ENCODE measurements at places on chromosomes 11 and 22.
A peak's percentile ranks its signal among the peaks of the same experiment; 100 is the strongest.

DNA sequence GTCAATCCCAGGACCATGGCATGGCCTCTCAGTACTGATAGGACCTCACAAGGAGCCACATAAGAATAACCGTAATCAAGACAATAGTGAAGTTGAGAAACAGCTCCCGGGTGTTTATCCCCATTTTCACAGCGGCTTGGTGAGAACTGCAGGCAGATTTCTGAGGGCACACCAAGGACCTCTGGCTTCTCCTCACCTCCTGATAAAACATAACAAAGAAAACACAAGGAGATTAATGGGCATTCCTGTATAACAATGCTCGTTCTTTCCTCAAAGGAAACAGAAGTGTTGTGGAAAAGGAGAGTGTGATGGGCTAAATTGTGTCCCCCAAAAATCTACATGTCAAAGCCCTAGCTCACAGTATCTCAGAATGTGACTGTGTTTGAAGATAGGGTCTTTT, 4.0 kb downstream of the SLN start:
- DNase-seq, result no peak

- no peak for DNase-seq
Observed at GRCh38 chr22:20463324-20464095, 25.9 kb upstream of the SCARF2 start.

GRCh38 chr11:77205467-77206263, 77.6 kb downstream of the MYO7A start:
- no peak for DNase-seq

DNA sequence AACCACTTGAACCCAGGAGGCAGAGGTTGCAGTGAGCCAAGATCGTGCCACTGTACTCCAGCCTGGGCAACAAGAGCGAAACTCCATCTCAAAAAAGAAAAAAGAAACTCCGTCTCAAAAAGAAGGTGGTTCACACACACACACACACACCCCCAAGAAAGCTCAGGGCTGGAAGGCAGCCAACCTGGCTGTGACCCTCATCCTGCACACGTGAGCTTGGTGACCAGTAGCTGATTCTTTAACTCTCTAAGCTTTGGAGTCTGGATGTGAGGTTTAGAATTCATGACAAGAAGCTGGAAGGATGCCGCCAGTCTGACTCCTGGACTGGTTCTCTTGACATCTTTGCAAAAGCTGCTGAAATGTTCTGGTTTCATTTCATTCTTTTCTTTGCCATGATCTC, 1.9 kb upstream of the RNH1 start:
- DNase-seq, result no peak

GRCh38 chr11:117916956-117917355, 12.2 kb downstream of the TMPRSS13 start:
- no peak for DNase-seq

GRCh38 chr11:69558519-69558941, 77.1 kb downstream of the LINC01488 start:
- DNase-seq, result peak; percentile 43

DNA sequence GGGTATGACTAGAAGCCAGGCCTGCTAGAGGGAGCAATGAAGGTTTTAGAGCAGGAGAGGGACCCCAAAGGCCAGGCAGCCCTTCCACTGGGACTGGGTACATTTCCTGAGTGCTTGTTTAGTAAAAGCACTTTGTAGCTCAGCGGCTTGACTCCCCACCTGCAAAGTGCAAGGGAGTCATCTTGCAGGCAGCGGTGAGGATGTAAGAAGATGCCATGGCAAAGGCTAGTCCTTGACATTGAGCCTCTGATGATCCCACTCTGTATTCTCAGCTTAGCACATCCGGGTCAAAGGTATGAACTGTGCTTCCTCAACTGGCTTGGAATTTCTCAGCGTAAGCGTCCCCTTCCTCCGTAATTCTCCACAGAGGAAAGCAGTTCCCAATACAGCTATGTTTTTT, 3.1 kb upstream of the UBE2L3 start:
- DNase-seq, result no peak

- peak; percentile 44 for DNase-seq
Observed at GRCh38 chr22:42648368-42649245, 585 bp downstream of the CYB5R3 start.

DNA sequence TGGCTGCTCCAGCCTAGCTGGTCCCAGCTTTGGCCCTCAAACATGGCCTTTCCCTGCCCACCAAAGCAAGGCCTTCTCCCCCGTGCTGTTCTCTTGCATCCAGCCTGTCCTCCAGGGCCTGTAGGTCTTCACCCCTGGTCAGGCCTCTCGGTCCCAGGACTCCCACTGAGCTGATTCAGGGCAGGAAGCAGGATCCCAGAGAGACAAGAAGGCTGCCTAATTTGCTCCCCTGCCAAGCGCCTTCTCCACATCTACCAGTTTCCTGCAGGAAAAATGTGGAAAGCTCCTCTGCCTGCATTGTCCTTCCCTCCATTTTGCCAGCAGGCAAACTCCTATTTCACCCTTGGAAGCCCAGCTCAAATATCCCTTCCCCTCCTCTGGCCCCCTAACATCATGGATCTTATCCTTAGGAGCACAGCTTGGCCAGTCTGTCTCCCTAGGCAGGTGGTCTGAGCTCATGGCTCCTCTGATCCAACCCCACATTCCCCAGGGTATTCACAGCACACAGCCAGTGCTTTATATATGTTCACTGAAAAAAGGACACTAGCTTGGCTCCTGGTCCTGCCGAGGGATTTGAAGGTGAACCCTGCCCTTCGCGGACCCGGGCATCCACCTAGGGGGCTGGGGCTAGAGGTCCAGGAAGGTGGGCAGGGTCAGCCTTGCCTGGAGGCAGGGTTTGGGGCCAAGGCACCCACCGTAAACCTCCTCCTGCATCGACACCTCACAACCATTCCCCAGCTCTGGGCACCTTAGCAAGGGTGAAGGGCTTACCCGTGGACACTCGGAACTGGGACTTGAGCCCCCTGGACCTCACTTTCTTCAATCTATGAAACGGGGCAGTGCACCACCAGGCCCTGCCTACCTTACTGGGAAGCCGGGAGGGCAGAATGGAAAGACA, 968 bp downstream of the RHBDD3 start:
- DNase-seq, result no peak

GRCh38 chr11:3914805-3915204, 59.3 kb downstream of the STIM1 start:
- no peak for DNase-seq

DNA sequence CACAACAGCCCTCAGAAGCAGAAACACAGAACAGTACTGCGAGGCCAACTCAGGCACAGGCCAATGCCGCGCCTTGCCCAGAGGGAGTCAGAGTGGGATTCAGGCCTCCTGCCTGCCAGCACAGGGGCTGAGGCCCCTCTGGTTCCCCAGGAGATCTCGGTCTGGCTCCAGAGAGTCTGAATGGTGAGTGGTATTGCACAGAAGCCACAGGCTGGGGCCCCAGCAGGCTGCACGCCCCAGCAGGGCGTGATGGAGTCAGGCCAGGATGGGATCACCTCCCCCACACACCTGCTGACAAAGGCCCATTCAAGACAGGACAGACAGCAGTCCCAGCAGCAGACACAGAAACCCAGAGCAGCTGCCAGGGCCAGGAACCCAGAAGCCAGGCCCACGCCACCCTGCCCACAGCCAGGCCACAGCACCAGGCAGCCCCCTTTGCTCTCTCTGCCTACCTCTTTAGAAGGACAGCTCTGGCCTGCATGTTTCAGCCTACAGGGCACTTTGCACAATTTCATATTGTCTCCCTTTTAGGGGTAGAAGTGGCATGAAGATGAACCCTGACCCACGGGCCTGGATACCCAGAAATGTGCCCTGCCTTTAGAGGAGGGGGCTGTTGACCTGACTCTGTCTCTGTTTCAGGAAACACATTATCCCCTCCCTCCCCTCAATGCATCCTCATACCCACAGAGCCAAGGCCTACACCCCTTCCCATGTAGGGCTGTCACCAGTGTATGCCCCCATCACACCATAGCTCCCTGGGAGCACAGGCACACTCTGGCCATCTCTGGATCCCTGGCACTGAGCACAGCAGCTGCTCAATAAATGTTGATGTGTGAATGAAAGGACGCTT, 6.1 kb downstream of the FXYD6 start:
- no peak for DNase-seq

DNA sequence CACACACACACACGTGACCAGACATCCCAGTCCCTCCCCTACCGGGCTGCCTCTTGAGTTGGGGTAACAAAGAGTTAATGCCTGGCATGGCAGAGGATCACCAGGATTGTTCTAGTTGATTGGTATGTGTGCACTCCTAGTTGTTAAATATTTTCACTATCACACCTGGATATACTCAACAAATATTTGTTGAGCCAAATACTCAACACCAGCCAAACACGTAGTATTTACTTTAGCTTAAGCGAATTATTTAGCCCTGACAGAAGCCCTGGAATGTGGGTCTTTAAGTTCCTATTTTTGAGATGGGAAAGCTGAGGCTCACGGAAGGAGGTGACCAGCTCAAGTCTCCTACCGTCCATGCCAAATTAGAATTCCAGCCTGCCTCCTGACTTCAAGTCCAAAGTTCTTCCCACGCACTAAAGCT, 10.5 kb downstream of the CD3E start:
- DNase-seq, result no peak

DNA sequence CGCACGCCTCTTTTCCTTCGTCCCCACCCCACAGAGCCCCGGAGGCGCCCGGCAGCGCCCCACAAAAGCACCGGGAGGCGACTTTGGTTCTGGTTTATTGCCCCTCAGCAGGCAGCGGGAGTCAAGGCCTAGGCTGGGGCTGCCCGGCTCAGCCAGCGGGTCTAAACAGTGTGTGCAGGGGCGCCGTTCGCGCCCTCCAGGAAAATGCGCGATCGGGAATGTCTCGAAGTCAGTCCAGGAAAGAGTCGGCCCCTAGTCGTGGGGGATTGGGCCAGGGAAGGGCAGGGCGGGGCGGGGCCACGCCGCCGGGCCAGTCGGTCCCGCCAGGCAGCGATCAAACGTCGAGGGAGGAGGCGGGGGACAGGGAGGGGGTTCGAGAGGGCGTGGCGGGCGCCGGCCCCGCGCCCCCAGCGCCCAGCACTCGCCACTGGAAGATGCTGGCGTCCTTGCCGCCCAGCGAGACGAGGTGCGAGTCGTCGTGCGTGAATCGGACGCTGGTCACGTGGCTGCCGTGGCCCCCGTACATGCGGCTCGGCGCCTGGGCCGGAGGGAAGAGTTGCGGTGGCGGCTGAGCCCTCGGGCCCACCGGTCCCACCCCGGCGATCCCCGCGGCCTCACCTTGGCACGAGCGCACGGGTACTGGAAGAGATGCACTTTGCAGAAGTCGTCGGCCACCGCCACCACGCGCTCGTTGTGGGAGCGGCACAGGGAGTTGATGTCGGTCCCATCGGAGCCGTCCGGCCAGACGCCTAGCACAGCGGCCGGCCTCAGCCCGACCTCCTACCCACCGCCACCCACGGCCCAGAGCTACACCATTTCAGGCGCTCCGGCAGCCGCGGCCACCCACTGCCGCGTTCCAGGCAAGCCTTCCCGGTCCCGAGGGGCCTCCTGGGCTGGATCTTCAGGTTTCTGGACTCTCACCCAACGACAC, 741 bp upstream of the MTA2 start:
- no peak for DNase-seq

GRCh38 chr11:85697747-85698146, 11.8 kb upstream of the CCDC89 start:
- no peak for DNase-seq

DNA sequence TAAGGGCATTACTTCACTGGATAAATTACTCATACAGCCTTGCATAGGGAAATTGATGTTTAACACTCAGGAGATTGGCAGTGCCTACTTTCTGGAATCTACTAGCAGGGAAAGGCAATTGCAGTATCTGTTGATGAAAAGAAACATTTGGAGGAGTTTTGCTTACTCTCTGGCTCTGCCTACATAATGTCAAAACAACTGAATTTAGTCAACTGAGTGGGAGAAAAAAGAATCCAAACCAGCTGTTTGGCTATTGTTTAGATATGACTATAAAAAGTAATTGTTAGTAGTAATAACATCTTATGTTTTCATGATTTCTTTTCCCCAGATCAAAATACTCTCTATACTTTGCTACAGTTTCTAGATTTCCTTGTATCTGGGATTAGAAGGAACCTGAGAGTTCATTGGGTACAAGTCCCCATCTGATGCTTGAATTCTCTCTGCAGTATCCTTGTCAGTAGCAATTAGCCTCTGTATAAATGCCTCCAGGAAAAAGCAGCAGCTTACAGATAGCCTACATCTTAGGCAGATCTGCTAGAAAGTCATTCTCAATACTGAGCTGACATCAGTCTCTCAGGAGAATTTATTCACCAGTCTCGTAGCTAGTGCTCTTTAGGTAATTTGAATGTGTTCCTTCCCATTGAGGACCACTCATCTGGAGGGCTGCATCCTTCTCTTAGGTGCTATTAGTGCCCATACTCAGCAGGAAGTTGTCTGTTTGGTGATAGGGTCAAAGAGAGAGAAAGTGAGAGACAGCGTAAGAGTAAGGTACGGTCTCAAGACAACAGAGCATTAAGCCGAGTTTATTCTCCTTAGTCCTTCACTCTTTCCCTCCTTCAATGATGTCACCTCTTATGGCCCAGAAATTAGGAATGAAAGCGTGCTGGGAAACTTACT, 185.9 kb upstream of the CCDC90B start:
- no peak for DNase-seq

DNA sequence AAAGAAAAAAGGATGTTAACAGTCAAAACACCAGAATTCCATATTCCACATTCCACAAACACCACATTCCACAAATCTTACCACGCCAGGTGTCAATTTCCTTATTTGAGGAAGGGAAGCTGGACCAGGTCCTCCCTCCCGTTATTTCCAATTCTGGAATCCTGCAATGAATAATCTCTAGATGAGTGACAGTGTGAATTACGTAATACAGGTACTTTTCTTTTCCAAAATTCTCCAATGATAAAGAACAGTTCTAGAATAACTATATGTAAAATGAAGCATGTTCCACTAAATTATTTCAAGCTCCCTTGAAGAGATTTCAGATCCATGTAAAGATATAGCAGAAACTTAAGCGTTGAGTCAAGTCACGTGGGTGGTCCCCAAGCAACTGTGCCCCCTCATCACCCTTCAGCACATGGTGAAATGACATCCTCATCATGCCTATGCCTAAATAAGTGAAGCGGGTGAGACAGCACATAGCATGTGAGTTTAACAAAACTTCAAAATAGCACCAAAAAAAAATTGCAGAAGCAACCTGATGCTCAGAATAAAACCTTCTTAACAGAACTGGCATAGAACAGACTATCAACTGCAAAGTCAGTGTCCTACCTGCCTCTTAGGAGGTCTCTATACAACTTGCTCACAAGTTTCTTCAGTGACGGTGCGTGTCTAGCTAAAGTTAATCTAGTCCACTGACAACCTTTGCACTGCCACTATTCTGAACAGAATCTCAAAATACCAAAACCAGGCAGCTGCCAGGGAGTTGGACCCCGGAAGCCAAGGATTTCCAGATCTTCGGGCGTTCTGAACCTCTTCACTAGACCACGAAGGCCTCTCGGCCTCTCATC, 876 bp downstream of the NFRKB start:
- DNase-seq, result no peak

- DNase-seq, result no peak
Observed at GRCh38 chr11:104098132-104098531, 61.7 kb downstream of the DDI1 start.
